NK-92 treated with Interleukin-12 subunit alpha and Interleukin-12 subunit beta, amount 100 ng/mL, for 24 hours (cell line): ENCODE measurements at places on chromosomes 16 and 17.

DNA sequence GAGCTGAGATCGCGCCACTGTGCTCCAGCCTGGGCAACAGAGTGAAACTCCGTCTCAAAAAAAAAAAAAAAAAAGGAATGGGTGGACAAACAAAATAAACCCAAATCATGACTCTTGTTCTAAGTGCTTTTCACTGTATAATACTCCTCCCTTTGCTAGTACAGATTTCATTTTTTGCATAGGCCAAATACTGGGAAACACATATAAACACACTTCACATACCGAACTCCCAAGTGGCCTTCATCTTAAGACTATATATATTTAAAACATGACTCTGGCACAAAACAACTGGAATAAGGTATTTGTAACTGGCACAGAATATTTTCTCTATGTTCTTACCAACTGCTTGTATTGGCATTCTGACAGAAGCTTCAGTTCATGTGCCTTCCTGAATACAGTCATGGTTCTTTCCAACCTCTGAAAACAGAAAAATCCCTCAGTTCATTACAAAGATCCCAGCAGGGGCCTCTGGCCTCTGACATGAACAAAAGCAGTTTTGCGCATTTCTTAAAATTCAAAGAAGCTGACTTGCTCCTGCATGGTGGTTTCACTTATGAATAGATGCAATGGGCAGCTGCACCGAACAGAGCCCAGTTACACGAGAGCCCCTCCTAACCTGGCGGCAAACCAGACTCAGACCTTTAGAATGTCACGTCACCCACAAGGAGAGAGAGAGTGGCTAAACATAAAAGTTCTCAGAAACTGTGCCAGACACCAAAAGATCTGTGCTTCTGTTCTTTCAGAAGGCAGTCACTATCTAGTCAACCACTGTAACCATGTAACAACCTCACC is 19.1 kb upstream of the COPRS start:
- no peak for DNase-seq

GRCh38 chr17:71057448-71057847 is 888.1 kb downstream of the KCNJ2 start:
- no peak for DNase-seq

DNA sequence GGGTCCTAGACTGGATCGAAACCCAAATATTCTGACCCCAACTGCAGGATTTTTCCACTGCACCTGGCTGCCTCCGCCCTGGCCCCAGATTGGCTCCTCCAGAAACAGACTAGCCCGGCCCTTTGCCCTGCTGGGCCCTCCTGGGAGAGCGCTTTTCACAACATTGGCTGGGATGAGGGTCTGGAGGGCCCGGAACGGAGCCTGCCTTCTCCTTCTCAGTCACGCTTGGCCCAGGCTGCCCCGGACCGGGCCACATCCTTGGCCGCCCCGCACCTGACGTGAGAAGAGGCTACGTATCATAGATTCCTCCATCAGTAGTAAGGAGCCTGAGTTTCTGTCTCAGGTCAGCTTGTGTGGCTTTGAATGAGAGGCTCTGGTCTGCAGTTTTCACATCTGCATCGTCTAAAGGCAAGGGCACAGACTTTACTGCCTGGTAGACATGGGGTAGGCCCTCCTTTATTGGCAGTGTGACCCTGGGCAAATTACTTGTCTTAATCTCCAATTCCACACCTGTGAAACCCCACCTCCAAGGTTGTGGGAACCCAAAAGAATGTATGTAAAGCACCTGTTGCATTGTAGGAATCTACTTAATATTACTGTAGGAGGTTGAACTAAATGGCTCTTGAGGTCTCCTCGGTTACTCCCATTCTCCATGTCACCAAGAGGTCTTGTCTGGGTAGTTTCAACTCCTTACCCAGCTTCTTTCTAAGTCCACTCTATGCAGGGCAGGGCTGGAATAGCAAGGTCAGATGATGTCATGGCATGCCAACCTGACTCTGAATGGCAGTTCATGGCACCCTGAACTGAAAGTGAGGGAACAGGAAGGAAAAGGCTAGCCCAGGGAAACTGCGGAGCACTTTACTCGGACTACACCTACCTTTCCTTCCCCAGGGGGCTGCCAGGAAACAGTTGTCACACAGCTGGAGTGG is 661 bp downstream of the LRRC3C start:
- DNase-seq = no peak

DNA sequence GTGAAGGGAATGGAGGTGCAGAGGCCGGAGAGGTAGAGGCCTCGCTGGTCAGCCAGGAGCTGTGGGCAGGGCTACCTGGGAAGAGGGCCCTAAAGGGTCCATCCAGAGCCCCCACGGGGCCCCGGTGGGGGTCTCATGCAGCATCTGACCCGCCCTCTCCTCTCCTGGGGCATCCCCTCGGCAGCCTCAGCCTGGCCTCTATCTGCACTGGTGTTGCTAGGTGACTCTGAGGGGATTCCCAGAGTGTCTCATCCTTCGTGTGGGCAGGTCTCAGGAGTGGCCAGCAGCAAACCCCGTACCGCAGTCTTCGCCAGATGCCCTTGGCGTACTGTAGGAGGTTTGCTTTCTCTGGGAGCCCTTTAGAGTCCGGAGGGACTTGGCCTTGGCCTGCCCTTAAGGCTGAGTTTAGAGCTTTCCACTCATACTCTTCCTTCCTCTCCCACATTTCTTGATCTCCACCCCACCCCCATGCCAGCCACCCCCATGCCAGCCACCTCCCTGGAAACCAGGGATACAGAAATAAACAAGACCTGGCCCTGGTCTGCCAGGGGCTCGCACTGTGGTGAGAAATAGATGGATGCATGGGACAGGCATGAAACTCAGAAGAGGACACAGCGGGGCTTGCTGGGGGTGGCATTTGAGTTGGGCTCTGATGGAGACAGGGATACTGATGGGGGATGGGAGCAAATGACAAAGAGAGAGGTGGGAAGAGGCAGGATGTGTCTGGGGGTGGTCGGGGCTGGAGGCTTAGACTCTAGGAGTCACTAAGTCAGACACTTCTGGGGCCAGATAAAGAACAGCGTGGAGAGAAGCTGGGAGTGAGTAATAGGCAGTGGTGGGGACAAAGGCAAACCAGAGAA is 9.9 kb downstream of the SLC5A10 start:
- DNase-seq = no peak

GRCh38 chr17:65749479-65749878 is 188.0 kb upstream of the AXIN2 start:
- DNase-seq = no peak

- DNase-seq = no peak
Measured at GRCh38 chr16:24045641-24046040, 209.9 kb downstream of the PRKCB start.

DNA sequence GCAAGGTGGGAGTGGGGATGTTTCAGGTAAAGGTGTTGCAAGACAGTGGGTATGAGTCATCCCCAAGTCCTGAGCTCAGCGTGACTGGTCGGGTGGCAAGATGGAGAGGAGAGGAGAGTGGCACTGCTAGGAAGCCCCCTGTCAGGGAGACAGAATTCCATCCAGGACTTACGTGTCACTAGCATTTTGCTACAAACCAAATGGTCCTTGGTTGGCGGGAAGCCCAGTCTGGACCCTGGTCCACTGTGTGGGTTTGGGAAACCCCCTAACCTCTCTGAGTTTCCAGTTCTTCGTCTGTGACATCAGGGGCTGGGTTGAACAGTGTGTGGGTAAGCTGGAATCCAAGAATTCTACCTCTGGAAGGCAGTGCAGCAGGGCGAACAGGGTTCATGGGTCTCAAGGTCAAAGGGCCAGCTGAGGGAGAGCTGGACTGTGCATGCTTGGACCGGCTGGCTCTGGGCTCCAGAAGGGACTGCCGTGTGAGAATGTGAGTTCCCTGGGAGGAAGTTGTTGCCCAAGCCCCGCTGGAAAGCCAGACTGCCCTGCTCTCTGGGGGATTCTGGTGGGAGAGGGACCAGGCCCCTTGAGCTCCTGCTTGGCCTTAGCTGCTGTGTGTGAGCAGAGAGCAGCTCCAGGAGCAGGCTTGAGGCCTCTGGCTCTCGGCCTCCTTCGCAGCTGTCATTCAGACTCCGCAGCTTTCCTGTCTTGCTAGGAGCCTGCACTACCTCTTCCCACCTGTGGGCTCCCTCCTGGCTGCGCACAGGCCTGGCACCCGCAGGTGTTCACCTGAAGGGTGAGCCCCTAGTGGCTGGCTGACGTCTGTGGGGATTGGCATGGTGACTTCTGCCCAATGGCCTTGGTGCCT is 84.6 kb downstream of the NT5M start:
- DNase-seq = no peak

- DNase-seq = no peak
Measured at GRCh38 chr16:473046-474043, 47.9 kb downstream of the RAB11FIP3 start.

DNA sequence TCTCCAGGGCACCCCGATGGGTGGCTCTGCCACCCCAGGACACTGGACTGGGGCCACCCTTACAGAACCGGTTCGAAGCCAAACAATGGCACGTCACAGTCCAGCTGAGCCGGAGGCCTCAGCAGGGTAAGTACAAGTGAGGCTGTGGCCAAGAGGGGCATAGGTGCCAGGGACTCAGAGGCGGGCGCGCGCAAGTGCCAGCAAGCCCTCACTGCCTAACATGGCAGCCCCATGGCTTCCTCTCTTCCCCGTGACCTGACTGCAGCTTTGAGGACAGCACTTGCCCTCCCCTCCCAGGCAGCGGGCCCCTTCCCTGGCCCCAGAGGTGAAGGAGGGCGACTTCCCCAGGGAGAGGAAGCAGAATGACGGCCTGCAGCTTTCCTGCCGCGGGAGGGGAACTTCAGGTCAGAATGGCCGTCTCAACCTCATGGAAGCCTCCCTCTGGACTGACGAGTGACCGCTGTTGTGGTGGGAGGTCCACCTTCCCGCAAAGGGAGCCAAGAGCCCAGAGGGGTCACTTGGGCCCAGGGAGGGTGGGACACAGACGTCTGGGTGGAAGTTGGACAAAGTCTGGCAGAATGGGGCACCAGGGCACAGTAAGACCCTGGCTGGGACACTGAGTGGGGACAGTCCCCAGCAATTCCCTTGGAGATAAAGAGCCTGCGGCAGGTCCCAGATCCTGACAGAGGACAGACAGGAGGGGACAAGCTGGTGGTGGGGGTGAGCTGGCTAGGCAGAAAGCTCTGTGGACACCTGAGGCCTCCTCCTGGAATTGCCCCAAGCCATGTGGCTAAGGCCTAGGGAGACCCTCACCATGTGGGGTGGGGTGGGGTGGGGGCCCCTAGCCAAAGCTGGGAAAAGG is 52.1 kb upstream of the TOB1 start:
- no peak for DNase-seq

GRCh38 chr16:78563905-78564304 is 464.5 kb downstream of the WWOX start:
- DNase-seq = no peak

DNA sequence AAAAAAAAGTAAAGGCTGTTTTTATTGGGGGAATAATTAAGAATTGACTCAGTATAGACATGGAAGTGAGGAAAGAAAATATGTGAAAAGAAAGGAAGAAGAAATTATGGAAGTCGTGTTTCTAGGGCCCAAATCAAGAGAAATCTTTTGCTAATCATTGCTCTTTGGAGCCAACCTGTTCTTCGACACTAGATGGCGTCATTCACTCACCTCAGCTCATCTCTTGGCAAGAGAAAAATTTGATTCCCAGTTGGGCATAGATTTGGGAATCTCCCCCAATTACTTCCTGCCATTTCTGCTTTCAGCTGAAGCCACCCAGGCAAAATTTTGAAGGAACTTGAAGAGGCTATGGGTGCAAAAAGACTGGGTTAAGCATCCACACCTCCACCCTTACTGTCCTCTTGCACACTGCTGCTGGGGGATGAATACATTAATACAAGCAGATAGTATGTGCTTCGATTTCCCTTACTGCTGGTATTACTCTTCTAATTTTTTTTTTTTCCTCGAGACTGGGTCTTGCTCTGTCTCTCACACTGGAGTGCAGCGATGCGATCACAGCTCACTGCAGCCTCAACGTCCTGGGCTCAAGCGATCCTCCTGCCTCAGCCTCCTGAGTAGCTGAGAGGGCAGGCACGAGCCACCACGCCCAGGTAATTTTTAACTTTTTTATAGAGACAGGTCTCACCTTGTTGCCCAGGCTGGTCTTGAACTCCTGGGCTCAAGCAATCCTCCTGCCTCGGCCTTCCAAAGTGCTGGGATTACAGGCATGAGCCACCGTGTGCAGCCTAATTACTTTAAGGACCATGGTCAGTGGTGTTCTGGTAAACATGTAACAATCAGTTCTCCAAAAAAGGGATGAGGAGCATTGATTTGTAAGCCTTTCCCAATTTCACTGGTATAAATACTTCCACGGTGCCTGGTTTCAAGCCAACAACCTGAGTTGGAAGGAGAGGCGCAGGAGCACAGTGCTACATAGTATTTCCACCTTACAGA is 13.5 kb downstream of the PSMD7 start:
- DNase-seq = no peak

GRCh38 chr17:80477647-80478478 is 1.5 kb upstream of the NPTX1 start:
- no peak for DNase-seq
